ENCODE measurements at places on chromosomes 1 and 21. TPM values are rescaled to one million over a fixed set of nuclear protein-coding genes. Genes with fewer than 3 reads are reported as not detected.

SLX9 gene
- 14.5 TPM for polyA plus RNA-seq

GBP2 gene
- 74.1 TPM for polyA plus RNA-seq

DNA sequence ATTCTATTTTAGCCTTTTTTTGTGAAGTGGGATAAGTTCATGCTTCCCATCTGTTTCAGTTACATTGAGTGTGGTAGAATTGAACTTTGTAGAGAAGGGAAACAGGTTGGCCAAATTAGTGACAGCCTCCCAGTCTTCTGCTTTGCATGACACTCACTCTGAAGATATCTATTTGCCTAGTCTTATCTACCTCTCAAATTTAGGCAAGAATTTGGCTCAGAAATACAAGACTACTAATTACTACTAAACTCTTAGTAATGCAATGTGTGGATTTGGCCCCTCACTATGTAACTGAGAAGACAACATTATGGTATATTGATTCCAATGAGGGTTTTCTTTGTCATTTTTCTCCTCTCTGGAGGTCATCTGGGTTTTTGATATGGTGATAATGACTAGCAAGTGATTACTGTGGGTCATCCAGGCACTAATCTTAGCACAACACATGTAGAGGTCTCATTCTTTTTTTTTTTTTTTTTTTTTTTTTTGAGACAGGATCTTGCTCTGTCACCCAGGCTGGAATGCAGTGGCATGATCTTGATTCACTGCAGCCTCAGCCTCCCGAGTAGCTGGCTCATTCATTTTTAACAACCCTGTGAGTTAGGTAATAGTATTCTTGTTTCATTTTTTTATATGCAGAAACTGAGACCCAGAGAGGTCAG is 6.3 kb downstream of the FAM20B start:
- H3K27ac ChIP-seq, result no peak overlapping the region
- H3K4me1 ChIP-seq, result peaks cover 27% of the 10 kb centered on the region
- DNase-seq, result no peak
- H3K4me3 ChIP-seq, result no peak overlapping the region
- no peaks in the 10 kb centered on the region for H3K36me3 ChIP-seq

GRCh38 chr1:228465571-228466146 is 21.5 kb upstream of the RNF187 start:
- no peak for DNase-seq
- H3K4me3 ChIP-seq, result no peak overlapping the region
- H3K27me3 ChIP-seq, result peaks cover 90% of the 10 kb centered on the region

All from CD14-positive monocyte (primary cell).